ENCODE measurements at places on chromosomes 7 and 10. TPM values are rescaled to one million over a fixed set of nuclear protein-coding genes. Genes with fewer than 3 reads are reported as not detected.

The TMUB1 gene
- total RNA-seq, result 18.8 TPM

DNA sequence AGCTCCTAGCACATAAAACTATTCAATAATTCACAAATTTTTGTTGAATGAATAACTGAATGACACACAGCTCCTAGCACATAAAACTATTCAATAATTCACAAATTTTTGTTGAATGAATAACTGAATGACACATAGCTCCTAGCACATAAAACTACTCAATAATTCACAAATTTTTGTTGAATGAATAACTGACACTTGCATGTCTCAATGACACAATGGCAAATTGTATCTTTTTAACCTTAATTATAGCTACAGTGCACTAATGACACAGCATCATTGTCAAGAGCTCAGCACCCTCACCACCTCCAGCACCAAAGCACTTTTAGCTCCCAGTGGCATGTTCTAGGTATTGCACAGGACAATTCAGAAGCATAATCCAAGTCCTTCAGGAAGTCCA lies 131.6 kb downstream of the PDE1C start:
- peak; percentile 44 for ATAC-seq

The GIMAP2 gene
- total RNA-seq, result 0.47 TPM

- peak; percentile 95 for ATAC-seq
Measured at GRCh38 chr7:47669178-47669891, 87.4 kb upstream of the TNS3 start.

The AFAP1L2 gene
- total RNA-seq, result 28.6 TPM

DNA sequence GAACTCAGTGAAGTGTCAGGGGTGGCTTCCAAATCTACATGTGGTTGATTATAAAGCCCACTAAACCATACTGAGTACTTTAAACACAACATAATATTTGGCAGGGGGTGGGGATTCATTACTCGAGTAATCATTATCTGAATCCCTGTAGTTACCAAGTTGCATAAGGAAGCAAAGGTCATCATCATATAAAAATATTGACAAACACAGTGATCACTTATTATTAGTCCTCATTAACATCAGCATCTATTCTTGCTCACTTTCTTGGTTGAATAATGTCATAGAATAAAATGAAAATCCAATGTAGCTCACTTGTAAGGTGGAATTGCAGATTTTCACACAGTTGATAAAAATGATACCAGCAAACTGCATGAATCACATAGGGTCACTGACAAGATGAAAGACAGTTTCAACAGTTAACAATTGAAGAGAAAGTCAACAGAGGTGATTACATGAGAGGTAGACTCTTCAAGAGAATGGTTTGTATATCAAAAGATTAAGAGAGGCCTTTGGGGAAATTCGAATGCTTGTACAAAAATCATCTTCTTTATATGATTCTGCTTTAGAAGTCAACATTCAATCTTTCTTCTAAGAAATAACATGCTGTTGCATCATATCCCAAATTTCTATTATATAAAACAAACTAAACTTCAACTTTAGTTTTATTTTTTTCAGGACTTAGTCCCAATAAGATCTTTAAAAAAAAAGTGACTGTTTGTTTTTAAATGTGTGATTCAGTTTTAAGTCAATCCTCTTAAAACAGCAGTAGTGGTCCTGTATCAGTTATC lies 185.5 kb upstream of the KLF14 start:
- no peak for ATAC-seq
